ENCODE measurements at places on chromosomes 7 and 10. TPM values are rescaled to one million over a fixed set of nuclear protein-coding genes. Genes with fewer than 3 reads are reported as not detected.

GRCh38 chr7:23205909-23206767 is 24.3 kb downstream of the NUP42 start:
- H3K4me1 ChIP-seq, result no peaks in the 10 kb centered on the region
- peaks cover 31% of the 10 kb centered on the region for H3K27me3 ChIP-seq
- H3K36me3 ChIP-seq, result peaks cover 33% of the 10 kb centered on the region
- H3K4me3 ChIP-seq, result peak overlapping the region; percentile 28
- no peak overlapping the region for H3K27ac ChIP-seq
- no peak for DNase-seq

DNA sequence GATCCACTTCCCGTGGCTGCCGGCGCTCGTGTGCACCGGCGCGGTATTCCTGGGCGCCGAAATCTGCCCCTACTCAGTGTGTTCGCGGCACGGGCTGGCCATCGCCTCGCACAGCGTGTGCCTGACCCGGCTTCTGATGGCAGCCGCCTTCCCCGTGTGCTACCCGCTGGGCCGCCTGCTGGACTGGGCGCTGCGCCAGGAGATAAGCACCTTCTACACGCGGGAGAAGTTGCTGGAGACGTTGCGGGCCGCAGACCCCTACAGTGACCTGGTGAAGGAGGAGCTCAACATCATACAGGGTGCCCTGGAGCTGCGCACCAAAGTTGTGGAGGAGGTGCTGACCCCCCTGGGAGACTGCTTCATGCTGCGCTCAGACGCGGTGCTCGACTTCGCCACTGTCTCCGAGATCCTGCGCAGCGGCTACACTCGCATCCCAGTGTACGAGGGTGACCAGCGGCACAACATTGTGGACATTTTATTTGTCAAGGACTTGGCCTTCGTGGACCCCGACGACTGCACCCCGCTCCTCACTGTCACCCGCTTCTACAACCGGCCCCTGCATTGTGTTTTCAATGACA is 1.3 kb downstream of the CNNM1 start:
- no peak overlapping the region for H3K27ac ChIP-seq
- H3K4me3 ChIP-seq, result peak overlapping the region; percentile 30
- no peak for DNase-seq
- no peaks in the 10 kb centered on the region for H3K4me1 ChIP-seq
- H3K36me3 ChIP-seq, result peaks cover 6% of the 10 kb centered on the region

GRCh38 chr7:103679151-103680132 is 233.4 kb upstream of the SLC26A5 start:
- no peaks in the 10 kb centered on the region for H3K4me1 ChIP-seq
- no peaks in the 10 kb centered on the region for H3K36me3 ChIP-seq
- no peaks in the 10 kb centered on the region for H3K27me3 ChIP-seq
- no peak for DNase-seq

DNA sequence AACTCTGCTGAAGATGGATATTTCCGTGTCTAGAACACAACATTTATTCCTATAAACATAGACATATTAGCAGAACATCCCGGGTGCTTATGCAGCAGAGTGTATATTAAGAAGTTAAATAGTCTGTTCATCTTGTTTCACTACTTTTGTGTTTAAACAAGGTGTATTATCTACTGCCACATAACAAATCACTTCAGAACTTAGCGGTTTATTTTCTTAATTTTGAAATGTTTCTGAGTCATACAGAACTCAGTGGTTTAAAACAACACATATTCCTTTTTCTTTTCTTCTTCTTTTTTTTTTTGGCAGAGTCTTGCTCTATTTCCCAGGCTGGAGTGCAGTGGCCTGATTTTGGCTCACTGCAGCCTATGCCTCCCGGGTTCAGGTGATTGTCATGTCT is 25.8 kb downstream of the DENND10 start:
- peaks cover 47% of the 10 kb centered on the region for H3K4me1 ChIP-seq
- H3K36me3 ChIP-seq, result peaks cover 66% of the 10 kb centered on the region
- DNase-seq, result no peak
- H3K27me3 ChIP-seq, result no peaks in the 10 kb centered on the region
- H3K4me3 ChIP-seq, result no peak overlapping the region

ACTL6B gene
- total RNA-seq, result not detected

GRCh38 chr10:31977440-31978155 is 49.0 kb upstream of the ARHGAP12 start:
- no peaks in the 10 kb centered on the region for H3K27me3 ChIP-seq
- H3K27ac ChIP-seq, result no peak overlapping the region
- peaks cover 22% of the 10 kb centered on the region for H3K4me1 ChIP-seq
- H3K36me3 ChIP-seq, result peaks cover 2% of the 10 kb centered on the region

DNA sequence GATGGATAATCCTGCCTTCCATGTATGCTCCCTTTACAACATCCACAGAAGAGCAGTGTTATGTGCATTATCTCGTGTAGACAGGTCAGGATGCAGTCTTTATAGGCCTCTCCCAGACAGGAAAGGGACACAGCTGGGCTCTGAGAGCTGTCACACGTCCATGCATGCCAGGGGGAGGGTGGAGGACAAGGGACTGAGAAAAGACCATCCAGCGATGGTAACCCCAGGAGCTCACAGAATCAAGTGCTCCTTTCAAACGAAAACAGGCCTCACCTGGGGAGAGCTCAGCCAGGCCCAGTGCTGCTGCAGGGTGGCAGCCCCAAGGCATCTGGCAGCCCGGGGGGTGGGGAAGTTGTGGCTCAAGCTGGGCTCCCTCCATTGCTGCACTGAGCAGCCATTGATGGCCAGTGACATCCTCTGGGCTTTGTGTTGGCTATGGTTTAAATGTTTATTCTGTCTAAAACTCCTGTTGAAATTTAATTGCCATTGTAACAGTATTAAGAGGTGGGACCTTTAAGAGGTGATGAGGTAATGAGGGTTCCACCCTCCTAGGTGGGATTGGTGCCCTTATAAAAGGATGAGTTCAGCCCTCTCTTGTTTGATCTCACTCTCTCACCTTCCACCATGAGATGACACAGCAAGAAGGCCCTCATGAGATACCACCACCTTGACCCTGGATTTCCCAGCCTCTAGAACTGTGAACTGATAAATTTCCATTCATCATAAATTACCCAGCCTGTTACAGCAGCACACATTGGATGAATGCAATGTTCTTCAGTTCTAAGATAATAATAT is 15.7 kb downstream of the JCAD start:
- H3K4me1 ChIP-seq, result peaks cover 17% of the 10 kb centered on the region
- no peak overlapping the region for H3K4me3 ChIP-seq
- no peak overlapping the region for H3K27ac ChIP-seq
- no peaks in the 10 kb centered on the region for H3K36me3 ChIP-seq

DNA sequence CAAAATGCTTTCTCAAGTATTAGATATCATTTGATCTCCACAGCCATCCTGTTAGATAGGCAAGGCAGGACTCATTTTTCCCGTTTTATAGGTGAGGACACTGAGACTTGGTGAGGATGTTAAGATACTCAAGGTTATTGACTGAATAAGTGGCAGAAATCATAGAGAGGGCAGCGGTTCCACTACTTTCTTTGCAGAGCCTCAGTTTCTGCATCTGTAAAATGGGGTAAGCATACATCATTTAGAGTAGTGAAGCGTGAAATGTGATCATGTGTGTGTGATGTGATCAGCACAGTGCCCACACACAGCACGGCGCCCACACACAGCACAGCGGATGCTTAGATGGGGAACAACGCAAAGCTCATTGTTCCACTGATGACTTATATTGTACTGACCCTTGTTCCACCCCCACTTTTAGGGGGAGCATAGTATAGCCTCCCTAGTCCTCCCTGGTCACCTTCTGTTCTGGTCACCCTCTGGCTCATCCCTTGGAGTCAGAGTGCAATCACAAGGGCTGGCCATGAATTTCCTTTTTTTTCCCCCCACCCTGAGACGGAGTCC is 10.5 kb downstream of the UBTD1 start:
- no peak for DNase-seq
- H3K4me3 ChIP-seq, result no peak overlapping the region
- no peaks in the 10 kb centered on the region for H3K36me3 ChIP-seq
- peaks cover 19% of the 10 kb centered on the region for H3K27me3 ChIP-seq
- H3K27ac ChIP-seq, result no peak overlapping the region

- no peaks in the 10 kb centered on the region for H3K27me3 ChIP-seq
- no peak overlapping the region for H3K4me3 ChIP-seq
- H3K36me3 ChIP-seq, result no peaks in the 10 kb centered on the region
- no peak overlapping the region for H3K27ac ChIP-seq
Measured at GRCh38 chr10:51030480-51030879, 43.8 kb upstream of the PRKG1 start.

PAPSS2 gene
- 0.07 TPM for total RNA-seq

GRCh38 chr7:92584953-92585352 is 5.2 kb downstream of the FAM133B start:
- DNase-seq, result peak; percentile 61
- H3K4me3 ChIP-seq, result no peak overlapping the region
- no peak overlapping the region for H3K27ac ChIP-seq
- peaks cover 45% of the 10 kb centered on the region for H3K4me1 ChIP-seq
- peaks cover 46% of the 10 kb centered on the region for H3K36me3 ChIP-seq

GRCh38 chr10:18680754-18681153 is 21.5 kb downstream of the ARL5B start:
- H3K36me3 ChIP-seq, result peaks cover 22% of the 10 kb centered on the region
- H3K4me3 ChIP-seq, result no peak overlapping the region
- peaks cover 9% of the 10 kb centered on the region for H3K4me1 ChIP-seq
- DNase-seq, result no peak
- H3K27me3 ChIP-seq, result no peaks in the 10 kb centered on the region

- H3K4me3 ChIP-seq, result no peak overlapping the region
- peaks cover 20% of the 10 kb centered on the region for H3K27me3 ChIP-seq
- peaks cover 2% of the 10 kb centered on the region for H3K4me1 ChIP-seq
- DNase-seq, result no peak
Measured at GRCh38 chr10:43089519-43089918, 12.7 kb downstream of the RET start.

GRCh38 chr7:68107968-68108367 is 1111.3 kb downstream of the TYW1 start:
- H3K27me3 ChIP-seq, result no peaks in the 10 kb centered on the region
- H3K27ac ChIP-seq, result no peak overlapping the region
- no peaks in the 10 kb centered on the region for H3K36me3 ChIP-seq
- H3K4me3 ChIP-seq, result no peak overlapping the region
- DNase-seq, result no peak
- no peaks in the 10 kb centered on the region for H3K4me1 ChIP-seq

DNA sequence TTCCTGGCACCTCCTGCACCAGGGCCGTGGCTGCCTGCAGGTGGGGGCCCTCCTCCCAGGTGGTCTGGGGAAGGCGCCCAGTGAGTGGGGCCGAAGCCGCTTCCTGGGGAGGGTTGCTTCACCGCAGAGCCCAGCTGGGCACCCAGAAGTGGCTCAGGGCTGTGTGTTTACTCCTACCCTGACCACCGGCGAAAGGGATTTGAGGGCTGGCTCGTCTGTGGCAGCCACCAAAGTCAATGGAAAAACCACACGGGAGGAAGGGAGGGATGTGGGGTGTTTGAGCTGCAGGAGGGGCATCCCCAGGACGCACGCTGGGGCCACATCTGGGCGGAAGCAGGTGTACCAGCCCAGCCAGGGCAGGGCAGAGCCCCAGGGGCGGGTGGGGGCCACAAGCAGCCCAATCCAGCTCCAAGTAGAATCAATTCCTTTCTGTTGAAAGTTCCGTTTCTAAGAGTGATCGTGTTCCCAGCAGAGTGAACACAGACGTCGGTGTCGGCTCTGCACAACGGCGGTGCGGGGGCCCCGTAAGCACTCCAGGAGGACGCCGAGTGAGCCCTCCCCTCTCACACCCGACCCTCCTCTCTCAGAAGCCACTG is 69.9 kb downstream of the FOXL3 start:
- no peaks in the 10 kb centered on the region for H3K27me3 ChIP-seq
- peaks cover 6% of the 10 kb centered on the region for H3K36me3 ChIP-seq
- no peak for DNase-seq
- H3K4me1 ChIP-seq, result peaks cover 31% of the 10 kb centered on the region
- peak overlapping the region; percentile 77 for H3K4me3 ChIP-seq

DNA sequence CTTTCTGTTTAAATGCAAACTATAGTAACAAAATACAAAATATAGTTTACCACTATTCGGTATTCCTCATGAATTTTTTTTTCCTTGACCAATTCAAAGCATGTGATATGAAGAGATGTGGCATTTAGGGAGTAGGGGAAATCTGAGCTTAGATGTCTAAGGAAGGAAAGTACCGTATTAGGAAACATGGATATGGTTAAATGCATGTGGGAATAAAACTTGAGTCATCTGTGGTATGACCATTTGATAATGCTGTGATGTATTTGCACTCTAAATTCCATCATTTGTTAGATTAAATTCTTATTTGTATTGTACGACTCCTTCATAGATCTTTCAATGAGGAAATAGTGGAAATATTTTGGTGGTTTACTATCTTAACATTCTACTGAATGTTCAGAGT is 19.7 kb downstream of the AHR start:
- H3K4me1 ChIP-seq, result peaks cover 14% of the 10 kb centered on the region
- no peak overlapping the region for H3K27ac ChIP-seq
- H3K4me3 ChIP-seq, result no peak overlapping the region
- H3K27me3 ChIP-seq, result no peaks in the 10 kb centered on the region

- no peak overlapping the region for H3K4me3 ChIP-seq
- DNase-seq, result no peak
- H3K4me1 ChIP-seq, result no peaks in the 10 kb centered on the region
- no peak overlapping the region for H3K27ac ChIP-seq
- H3K27me3 ChIP-seq, result peaks cover 8% of the 10 kb centered on the region
Measured at GRCh38 chr10:30774261-30774660, 144.7 kb upstream of the LYZL2 start.

DNA sequence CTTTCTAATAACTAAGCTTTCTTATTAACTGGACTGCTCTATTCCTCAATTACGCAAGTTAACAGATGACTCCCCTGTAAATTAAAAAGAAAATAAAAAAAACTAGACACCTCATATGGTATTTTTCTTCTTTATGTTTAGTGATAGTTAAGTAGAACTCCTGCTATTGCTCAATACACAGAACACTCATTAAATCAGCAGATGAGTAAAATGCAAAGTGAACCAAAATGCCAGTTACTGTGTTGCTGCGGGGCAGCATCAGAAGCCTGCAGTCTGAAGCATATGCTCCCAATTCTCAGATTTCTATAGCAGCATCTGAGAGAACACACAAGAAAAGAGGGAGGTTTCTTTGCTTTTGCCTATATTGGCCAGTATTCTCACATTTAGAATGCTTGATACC is 28.4 kb downstream of the CDK6 start:
- H3K36me3 ChIP-seq, result peaks cover 56% of the 10 kb centered on the region
- H3K4me1 ChIP-seq, result peaks cover 73% of the 10 kb centered on the region
- no peaks in the 10 kb centered on the region for H3K27me3 ChIP-seq
- DNase-seq, result no peak

DNA sequence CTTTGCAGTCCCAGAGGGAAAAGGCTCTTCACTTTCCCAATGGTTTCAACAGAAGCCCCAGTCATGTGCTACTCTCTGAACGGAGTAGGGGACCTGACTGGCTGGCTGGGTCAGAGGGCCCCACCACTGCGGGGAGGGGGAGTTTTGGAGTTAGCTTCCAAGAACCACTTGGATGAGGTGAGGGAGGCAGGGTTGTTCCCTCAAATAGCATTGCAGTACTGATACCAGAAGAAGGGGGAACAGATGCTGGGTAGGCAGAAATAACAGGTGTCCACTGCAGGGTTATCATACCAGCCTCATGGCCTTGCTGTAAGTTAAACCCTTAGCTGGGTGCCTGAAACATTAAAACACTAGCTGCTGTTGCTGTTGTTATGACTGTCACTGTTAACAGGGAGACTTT is 131.3 kb downstream of the UBE2H start:
- H3K27me3 ChIP-seq, result peaks cover 15% of the 10 kb centered on the region
- H3K4me1 ChIP-seq, result peaks cover 8% of the 10 kb centered on the region
- no peak overlapping the region for H3K27ac ChIP-seq
- no peak overlapping the region for H3K4me3 ChIP-seq
